Stimulated activated CD4-positive, alpha-beta T cell treated with anti-CD3 and anti-CD28 coated beads, TNF-alpha, amount 100 ng/mL, for 24 hours (primary cell): ENCODE measurements at places on chromosomes 4 and X.

- no peak for DNase-seq
These were observed 97.6 kb downstream of the SLC34A2 start for GRCh38 chr4:25753239-25753638.

GRCh38 chrX:19017271-19017670 is 33.4 kb upstream of the PHKA2 start:
- DNase-seq: no peak

- no peak for DNase-seq
These were observed 1733.3 kb upstream of the IGFBP7 start for GRCh38 chr4:58843455-58843854.

- no peak for DNase-seq
These were observed 16.8 kb downstream of the OCRL start for GRCh38 chrX:129556806-129557315.

- no peak for DNase-seq
These were observed 113.0 kb downstream of the ANAPC10 start for GRCh38 chr4:144985014-144985413.
